Activated CD8-positive, alpha-beta memory T cell treated with anti-CD3 and anti-CD28 coated beads for 4 hours (primary cell): ENCODE measurements at places on chromosomes 7 and 10.
A peak's percentile ranks its signal among the peaks of the same experiment; 100 is the strongest.

GRCh38 chr7:134435161-134435920 lies 23.6 kb downstream of the AKR1B1 start:
- DNase-seq, result no peak

DNA sequence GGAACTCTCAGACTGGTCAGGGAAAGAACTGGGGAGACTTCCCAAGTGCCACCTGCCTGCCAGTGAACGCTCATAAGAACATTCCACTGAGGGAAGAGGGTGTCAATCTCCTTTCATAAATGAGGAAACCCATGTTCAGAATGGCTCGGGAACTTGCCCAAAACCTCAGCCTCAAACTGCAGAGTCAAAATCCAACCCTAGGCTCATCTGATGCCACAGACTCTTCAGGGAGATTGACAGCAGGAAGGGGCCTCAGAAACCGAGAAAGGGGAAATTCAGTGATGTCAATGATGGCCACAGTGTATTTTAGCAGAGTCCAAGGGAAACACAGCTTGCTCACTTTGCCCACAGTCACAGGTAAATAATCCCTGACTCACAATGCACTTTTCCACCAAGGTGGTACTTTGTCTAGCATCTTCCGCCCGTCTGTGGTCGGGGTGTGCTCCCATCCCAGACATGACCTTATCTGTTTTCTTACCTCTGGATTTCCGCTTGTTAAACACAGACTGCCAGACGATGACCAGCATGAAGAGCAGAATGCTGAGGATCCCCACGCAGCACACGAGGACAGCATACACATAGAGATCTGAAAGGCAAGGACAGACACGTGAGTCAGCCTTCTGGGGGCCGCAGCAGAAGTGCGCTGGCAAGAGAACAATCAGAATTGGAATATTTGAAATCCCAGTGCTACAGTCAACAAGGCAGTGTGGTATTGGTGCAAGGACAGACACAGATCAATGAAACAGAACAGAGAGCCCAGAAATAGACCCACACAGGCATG lies 38.4 kb downstream of the VSTM4 start:
- DNase-seq, result no peak

- DNase-seq, result no peak
Measured at GRCh38 chr10:102682416-102682815, 31.8 kb downstream of the ARL3 start.

GRCh38 chr7:91031757-91032156 lies 232.5 kb upstream of the FZD1 start:
- DNase-seq, result no peak

- DNase-seq, result no peak
Measured at GRCh38 chr7:31083210-31083786, 31.2 kb downstream of the ADCYAP1R1 start.

DNA sequence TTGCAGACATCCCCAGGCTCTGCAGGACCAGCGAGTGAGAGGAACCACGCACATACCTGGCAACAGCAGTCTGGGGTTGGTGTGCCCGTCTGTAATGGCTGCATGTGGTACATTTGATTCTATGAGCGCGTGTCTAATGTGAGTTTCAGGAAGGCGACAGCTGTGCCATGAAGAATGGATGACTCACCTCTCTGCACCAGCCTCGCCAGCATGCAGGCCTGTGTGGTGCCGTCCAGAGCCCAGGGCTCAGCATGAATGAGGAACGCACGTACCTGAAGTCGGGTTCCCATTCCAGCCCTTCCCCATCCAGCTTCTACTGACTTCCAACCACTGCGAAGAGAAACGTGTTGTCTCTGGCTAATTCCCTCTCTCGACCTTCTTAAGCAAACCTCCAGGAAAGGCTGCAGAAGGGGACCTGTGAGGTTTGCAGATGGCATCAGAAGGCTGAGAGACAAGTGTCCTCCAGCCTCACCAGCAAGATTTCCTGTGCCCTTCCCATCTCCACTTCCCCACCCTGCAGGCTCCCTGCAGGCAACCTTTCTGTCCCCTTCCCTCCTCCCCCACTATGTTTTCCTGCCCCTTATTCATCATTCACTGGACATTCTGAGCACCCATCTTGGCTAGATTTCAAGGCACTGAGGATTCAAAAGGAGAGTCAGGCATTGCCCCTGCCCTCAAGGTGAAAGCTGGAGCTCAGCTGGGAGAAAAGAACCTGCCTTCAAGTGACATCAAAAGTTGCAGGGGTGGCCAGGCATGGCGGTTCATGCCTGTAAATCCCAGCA lies 54.3 kb downstream of the ASB13 start:
- DNase-seq, result no peak

DNA sequence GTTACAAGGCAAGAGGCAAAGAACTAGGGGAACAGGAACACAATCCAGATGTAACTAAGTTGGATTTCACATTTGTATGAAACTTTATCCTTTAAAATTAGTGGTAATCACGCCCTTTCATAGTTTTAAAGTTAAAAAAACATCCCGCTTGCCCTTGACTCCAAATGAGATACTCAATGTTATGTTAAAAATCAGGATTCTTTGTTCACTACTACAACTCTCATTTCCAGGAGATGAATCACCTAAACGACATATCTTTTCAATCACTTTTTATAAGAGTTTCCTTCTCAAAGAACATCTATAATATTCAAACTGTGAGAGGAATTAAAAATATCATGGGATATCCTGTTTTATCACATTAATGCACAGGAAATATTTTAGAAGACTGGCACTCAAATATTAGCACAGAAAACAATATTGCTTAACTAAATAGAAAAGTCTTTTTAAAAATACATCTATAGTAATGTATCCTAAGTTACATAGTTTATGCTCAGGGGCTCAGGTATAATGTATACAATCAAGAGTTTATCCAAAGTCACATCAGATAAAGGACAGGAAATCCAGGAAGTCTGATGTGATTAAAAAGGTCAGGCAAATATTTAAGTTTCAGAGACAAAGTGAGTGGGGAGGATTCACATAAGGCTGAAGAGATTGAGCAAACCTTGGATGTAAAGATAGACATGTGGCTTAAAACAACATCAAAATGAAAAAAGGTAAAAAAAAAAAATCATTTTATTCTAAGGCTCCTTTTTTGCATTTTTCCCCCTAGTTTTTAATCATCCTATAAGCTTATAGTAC lies 41.9 kb downstream of the CADPS2 start:
- no peak for DNase-seq

DNA sequence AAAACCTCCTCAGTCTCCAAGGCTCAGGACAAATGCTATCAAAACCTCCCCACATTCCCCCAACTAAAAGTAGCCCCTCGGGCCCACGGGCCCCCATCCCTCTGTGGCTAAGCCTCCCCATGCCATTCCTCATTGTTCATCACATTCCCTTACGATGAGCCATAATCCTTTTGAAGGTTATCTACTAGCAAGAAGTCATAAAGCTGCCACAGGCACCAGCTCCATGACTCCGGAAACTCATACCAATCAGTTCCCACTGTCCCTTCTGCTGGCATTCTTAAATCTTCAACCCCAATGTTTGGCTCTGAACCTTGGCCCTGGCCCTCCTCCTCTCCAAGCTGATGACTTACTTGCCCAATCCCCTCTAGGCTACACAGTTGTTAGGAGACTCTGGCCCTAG lies 19.4 kb upstream of the TM9SF3 start:
- no peak for DNase-seq

GRCh38 chr7:129359638-129360037 lies 74.6 kb upstream of the STRIP2 start:
- DNase-seq, result no peak

DNA sequence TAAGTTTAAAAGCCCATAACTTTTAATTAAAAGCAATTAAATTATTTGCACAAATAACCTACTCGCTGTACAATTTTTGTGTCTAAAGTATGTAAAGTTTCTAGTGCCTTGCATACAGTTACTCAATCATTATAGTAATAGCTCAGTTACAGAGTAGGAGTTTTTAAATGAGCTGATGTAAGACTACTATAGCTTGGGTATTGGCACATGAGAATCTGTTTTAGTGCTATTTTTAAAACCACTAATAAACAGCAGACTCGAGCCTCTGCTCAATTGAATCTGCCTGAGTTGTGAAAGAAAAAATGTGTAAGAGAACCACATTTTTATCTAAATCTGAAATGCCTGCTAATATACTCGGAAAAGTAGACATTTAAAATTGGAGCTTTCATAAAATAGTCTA lies 31.1 kb downstream of the CTNNA3 start:
- no peak for DNase-seq

DNA sequence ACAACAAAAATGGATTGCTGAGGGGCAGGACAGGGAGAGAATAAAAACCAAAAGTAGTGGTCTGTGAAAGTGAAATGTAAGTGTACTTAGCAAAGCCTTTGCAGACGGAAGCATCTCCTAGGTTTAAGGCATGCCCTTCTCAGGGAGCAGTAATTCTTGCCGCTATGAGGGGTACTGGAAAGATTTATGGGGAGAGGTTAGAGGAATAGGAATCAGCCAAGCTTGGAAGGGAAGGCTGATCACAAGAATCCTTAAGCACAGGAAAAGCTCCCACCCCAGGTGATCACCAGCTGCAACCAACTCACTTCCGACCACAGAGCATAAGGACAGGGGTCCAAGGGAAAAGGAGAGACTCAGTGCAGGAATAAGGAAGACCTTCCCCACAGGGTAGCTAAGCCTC lies 10.3 kb downstream of the GFRA1 start:
- DNase-seq, result no peak

DNA sequence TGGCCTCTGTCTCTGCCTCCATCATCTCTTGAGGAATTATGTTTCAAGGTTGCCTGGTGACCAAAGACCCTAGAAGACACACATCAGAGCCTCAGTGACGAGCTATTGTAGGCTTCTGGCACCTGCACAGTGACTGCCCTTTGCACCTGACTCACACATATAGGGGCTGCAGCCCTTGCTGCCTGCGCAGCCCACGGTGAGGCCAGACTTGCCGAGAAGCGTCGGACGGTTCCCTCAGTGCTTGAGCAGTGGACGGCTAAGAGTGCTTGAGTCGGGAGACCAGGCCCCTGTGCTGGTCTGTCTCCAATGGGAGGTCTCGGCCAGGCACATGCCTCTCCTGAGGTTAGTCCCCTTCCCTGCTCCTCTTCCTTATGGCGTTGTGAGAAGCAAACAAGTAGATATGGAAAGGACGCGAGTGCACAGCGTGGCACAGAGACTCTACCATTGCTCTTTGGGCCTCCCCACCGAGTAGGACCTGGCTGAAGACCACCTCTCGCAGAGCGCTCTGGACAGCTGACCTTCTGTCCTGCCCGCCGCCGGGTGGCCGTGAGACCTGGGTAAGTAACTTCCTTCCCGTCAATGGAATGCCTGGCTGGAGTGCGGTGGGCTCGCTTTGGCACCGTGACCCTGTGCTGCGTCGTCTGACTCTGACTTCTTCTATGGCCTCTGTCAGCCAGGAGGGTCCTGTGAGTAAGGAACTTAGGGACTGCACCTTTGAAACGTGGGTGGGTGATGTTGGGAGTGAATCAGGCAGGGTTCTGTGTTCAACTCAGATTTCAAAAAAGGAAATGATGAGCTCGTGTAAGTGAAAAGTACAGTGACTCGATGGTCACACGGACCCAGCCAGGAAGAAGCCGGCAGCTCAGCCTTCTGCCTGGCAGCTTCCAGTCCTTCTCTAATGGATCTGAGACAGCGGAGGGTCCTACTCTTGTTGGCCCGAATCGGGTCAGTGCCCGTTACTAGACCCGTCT lies 33.7 kb downstream of the ZNF775 start:
- no peak for DNase-seq

- DNase-seq, result peak; percentile 46
Measured at GRCh38 chr10:110568055-110568735, 700 bp downstream of the SMC3 start.

- DNase-seq, result no peak
Measured at GRCh38 chr7:27104341-27105058, 2.0 kb upstream of the HOXA2 start.

DNA sequence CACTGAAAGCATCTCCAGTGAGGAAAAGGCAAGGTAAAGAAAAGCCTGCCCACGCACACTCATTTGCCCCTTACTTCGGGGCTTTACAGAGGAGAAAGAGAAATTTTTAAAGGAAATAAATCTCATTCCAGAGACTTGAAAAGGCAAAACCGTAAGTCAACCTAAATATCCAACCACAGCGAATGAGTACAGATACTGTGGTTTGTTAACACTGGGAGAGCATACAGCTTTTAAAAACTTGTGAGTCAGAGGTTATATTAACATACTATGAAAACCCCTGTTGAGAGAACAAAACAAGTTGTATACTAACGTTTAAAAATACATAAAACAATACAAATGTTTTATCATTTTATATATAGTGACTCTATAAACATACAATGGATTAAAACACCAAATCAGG lies 28.6 kb upstream of the ST7 start:
- DNase-seq, result no peak

DNA sequence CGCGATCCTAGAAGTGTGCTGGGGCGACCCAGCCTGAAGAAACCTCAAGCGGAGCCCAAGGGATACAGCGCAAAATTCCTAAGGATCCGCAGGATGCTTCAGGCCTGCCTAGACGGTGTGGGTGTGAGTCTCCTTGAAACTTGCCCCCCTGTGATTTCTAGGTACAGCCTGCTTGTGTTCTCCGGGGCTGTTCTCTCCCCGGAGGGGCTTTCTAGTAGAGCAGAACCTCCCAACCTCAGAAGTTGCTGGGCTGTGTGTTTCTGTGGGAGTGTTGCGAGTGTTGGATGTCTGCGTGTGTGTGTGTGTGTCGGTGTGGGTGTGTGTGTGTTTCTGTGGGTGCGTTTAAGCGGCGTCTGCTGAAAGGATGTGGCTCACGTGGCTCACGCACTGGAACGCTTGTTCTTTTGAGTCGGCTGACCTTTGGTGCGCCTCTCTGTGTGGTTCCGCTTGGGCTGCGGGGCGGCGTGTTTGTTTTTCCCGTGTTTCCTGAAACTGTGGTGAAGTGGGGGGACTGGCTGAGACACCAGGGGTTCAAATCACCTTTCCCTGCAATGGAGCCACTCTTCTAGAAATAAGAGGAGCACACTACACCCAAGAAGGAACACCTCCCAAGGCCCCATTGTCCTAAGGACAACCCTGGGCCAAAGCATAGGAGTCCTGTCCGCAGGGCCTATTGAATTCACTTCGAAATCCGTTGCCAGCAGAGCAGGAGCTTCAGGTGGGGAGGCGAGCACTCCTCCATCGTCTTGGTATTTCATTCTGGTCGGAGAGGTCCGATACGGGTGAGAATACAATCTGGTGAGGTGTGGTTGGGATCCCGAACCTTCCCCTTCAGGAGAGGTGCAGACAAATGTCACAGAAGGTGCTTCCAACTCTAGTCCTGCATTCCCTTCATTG lies 25.1 kb upstream of the ZNF273 start:
- no peak for DNase-seq

DNA sequence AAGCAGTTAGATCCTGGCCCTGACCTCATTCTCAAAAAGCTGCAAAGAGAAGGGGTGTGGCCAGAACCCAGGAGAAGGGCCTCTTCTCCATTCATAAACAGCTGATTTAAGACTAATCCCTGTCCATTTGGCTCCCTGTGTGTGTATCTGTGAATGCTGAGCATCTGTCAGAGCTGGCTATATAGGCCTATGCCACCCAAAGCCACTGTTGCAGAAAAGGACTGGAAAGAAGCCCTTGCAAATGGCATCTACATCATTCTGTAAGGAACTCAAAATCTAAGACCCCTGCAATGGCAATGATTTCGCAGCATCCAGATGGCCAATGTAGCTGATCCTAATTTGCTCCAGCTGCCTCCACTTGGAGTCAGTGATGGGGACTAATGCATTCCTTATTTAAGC lies 384.5 kb downstream of the KCNMA1 start:
- DNase-seq, result no peak
